PC-3 (cell line): ENCODE measurements at places on chromosomes 1 and 21. TPM values are rescaled to one million over a fixed set of nuclear protein-coding genes. Genes with fewer than 3 reads are reported as not detected.

DNA sequence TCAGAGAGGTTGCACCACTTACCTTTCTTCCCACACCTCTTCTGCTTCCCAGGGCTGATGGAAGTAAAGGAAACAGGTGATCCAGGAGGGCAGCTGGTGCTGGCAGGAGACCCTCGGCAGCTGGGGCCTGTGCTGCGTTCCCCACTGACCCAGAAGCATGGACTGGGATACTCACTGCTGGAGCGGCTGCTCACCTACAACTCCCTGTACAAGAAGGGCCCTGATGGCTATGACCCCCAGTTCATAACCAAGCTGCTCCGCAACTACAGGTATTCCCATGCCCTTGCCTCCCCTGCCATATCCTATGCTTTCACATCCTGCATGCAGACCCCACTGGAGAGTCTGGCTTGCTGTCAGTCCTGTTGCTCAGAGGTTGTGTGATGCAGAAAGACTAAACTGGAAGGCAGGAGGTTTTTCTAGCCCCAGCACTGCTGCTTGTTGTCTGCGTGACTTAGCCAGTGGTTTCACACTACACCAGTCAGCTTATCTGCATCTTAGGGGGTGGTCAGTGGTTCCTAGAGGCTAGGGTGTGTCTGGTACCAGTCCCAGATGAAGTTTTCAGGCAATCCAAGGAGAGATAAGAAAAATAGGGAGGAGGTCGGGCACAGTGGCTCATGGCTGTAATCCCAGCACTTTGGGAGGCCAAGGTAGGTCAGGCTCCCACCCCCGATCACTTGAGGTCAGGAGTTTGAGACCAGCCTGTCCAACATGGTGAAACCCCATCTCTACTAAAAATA is 10.2 kb downstream of the RHOC start:
- no peak for DNase-seq

DNA sequence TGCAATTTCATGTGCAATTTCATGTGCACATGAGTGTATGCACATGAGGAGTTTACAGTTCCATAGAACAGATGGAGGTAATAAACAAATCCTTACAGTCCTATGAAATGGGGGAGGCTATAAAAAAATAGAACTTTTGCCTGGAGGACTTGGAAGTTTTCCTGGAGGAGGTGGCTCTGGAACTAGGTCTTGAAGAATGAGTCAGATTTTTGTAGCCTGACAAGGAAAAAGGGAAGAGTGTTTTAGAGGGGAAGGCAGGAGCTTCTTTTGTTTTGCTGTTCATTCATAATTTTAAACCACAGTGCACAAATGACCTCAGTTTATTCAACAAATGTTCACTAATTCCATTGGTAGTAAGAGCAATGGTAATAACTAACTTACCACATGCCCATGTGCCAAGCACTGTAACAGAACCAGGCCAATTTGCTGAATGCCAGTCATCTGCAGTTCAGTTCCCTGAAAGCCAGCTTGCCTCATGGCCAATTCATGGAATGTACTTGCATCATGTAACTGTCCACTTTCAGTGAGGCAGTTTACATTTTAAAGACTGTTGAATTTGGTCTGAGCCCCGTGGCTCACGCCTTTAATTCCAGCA is 2.7 kb downstream of the DIO1 start:
- DNase-seq, result peak; percentile 80

The BEND5 gene
- 1.9 and 3.1 TPM in 2 replicates for total RNA-seq

The APOBEC4 gene
- not detected in 2 replicates for total RNA-seq

DNA sequence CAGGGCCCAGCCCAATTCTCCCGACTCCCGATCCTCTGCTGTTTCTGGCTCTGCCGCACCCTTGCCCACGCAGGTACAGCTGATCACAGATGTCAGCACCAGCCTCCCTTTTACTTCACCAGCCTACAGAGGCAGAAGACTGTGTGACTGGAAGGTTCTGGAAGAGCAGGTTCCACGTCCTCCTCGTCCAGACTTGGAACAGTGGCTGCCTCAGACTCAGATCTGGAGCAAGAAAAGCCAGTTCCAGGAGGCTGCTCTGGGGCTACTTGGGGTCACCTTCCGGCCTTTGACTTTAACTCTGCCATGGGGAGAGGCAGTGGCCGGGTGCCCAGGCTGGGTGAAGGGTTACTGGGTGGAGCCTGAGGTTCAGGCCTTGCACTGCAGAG is 16.1 kb upstream of the KLHDC7A start:
- no peak for DNase-seq

DNA sequence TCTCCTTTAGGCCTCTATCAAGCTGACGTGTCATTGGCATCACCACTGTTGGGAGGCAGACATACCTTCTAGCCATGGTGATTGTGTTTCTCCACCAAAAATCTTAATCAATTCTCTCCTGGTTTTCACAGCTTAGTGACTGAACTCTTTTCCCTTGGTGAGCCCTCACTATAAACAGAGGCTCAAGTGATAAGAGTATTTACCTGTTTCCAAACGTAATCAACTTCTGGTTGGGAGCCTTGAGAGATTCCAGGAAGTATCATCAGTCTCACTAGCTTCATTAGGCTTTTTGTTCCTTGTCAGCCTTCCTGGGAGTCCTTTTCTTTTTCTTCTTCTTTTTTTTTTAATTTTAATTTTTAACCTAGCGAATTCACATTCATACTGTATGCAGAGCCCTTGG is 33.8 kb upstream of the KCNQ4 start:
- no peak for DNase-seq

DNA sequence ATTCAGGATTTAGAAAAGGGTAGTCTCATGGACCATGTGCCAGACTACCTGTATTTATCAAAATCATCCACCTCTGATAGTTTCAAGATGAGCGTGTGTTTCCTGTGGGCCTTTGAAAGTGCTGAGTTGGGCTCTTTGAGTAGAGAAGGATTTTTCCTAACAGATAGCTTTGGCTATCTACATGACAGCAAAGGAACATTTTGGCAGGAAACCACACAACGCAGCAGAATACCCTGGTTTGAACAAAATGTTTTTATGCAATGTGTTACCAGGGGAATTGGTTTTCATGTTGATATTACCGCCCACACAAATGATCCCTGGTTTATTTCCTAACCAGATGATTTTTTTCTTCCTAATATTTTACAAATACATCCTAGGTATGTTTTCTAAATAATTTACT is 431.4 kb downstream of the NEGR1 start:
- DNase-seq, result no peak

- DNase-seq, result peak; percentile 16
These were observed 1.9 kb downstream of the GIPC2 start for GRCh38 chr1:78047631-78048030.

DNA sequence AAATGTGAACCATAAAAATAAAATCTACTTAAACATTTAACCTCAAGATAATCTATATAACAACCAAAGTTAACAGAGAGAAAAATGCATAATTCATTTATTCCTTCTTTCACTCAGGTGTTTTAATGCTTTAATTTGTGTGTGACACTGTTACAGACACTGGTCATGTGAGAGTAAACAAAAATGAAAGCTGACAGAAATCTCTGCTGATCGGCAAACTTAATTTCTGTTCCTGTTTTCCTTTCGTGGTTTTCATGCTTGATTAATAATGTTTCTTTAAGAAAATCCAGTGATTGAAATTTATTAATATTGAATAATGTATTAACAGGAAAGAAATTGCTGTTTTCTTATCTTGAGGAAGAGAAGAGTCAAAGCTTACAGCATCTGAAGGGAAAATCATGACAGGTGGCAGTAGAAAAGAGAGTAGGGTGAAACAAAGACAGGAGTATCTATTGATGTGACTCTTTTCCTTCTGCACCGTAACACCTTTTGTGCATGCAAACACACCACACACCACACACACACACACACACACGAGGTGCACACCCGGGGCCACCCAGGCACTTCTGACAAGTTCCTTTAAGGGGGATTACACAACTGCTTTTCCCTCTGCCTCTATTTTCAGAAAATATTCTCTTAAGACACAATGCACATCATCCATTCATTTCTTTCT is 1.6 kb downstream of the OR2AK2 start:
- no peak for DNase-seq

- no peak for DNase-seq
These were observed 22.3 kb downstream of the CD34 start for GRCh38 chr1:207888652-207889051.

DNA sequence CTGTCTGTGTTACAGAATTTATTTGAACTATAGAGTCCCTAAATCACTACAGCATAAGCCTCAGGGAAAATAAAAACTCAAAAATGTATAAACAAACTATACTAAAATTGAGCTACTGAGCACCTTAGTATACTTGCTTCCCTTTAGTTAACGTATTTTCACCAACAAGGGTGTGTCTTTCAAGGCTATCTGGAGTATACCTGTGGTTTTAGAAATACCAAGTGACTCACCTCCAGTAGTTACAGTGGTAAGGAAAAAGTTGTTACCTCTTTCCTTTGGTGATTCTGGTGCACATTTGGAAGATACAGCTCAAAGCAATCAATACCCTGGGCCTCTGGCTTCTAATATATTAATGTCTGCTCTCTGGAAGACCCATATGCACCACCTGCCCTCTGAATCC is 68.0 kb upstream of the C1orf105 start:
- peak; percentile 96 for DNase-seq

DNA sequence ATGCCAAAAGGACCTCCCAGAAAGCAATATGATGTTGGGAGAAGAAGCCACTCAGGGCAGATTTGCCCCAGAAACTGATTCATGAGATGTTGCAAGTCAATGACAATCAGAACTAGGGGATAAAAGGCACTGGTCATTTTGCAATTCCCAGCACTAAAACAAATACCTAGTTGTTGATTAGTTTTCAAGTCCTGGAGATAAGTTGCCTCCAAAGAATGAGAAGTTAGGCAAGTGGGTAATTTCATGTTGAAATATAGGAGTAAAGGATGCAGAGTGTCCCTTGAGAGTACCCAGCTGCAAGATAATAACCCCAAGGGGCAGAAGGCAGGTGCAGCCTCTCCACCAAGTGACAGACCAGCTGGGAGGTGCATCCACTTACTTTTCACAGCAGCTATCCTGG is 363.6 kb downstream of the PBX1 start:
- no peak for DNase-seq
